Inflammatory macrophage (primary cell): ENCODE measurements at places on chromosomes 6 and 20.

DNA sequence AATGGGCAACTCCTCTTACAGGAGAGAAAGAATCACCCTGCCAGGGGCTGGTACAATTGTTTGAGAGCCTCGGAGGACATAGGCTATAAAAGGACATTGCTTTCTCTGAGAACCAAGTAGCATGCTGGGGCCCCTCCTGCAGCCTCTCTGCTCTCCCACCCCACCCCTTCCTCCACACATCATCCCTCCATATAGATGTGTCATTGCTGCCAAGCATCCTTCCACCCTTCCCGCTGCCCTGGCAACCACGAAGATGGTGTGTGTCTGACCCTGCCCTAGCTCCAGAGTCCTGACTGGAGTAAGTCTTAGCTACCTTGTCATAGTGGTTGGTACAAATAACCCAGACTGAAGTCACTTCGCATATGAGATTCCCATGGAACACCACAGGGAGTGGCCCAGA lies 129.7 kb downstream of the SNX5 start:
- DNase-seq: no peak

- peak; percentile 71 for DNase-seq
These were observed 351.9 kb upstream of the PRND start for GRCh38 chr20:4369798-4370124.

- DNase-seq: no peak
These were observed 210.5 kb downstream of the MOXD1 start for GRCh38 chr6:132190815-132191175.

DNA sequence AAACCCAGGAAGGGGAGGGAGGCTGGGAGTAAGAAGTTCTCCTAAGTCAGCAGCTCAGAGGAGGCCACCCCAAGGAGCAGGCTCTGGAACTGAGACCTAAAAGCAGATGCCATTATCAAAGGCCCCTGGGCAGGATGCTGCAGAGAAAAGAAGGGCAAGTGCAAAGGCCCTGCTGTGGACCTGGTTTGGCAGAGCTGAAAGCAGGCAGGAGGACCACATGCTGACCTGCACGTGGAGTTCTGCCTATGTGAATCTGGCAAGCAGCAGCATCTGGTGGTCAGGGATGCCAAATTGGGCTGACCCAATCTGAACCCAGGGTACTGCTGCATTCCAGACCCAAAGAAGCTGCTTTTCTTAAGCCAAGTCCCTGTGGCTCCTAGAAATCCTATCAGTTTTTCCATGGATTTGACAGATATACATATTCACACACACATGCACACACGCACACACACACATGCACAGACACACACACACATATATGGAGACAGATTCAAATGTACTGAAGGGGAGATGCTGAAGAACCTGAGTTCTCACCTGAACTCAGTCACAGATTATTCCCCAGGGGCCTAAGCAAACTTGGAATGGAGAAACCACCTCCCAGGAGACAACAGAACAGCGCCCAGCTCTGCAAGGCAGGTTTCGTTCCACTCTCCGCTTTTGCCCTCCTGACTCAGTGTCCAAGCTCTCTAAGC lies 119.9 kb downstream of the FOXA2 start:
- DNase-seq: no peak

DNA sequence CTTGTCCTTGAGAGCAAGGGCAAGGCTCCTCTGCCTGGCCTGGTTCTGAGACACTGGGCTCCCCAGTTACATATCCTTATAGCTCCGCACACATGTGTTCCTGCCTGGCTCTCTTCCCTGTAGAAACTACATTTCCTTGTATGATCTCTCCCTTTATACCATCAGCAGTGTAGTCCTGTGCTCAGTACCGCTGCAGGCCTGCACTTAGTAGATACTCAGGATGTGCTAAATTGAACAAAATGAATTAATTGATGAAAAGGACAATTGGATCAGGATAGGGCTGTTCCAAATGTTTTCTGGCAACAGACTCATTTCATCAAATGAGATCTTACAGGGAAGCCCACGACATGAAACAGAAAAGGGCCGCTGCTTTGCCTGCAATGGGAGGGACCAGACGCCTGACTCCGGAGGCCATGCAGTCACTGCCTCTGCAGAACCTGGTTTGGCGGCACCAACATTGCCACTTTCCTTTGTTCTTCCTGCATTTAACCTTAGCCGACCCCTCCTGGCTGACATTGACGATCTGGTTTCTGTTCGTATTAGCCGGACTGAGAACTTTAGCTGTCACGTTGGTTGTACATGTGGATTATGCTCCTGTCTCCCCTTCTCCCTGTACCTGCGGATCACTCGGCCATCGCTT lies 53.3 kb downstream of the CHMP4B start:
- no peak for DNase-seq

DNA sequence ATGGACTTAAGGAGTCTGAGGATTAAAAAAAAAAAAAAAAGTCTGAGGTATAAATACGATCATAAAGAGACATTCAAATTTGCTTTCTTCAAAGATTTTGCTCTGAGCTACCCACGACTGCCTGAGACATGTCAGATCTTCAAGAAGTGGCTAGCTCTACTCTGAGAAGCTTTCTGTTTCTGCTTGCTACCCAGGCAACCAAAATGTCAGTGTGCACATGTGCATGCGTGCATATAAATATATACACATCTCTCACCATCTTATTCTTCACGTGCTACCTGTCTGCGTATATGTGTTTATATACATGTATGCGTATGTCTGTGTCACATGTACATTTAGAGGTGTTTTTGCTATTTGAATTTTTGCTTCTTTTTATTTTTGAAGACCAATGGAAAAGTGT lies 299.6 kb upstream of the STXBP5 start:
- no peak for DNase-seq

GRCh38 chr6:42702200-42702599 lies 20.2 kb downstream of the PRPH2 start:
- no peak for DNase-seq

- DNase-seq: no peak
These were observed 52.4 kb upstream of the SIM1 start for GRCh38 chr6:100517106-100517505.

DNA sequence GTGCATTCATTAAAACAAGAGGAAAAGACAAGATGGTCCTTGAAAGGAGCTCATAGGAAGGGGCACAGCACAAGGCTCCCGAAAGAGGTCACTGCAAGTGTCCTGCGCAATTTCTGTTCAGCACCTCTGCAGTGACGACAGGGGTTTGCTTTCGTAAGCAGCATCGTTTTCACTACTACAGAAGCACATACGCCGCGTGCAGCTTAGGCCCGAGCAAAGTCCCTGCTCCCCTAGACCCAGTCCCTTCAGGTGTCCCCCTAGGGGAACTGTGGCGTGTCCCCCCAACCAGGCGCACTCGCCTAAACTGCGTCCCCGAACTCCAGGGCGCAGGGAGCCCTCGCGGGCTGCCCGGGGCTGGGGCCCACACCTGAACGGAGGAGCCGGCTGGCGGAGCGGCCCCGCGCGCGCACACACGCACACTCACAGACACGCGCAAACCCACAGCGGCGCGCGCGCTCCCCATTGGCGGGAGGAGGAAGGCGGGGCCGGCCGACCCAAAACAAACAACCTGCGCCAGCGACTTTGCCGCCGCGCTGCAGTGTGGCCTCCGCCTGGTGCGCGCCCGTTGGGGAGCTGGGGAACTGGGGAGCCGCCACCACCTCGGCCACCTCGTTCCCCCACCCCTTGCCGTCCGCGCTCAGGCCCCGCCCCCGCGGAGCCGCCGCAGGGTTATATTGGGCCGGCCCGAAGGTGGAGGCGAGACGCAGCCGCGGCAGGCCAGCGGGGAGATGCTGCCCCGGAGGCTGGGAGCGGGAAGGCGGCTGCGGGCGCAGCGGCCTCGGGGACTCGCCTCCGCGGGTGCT lies at the start of gene FOXQ1:
FOXQ1 (plus strand) TSS at position 699 of the 803 bp plus-strand sequence. CDS start 607 bp downstream, outside the sequence.
- no peak for DNase-seq

GRCh38 chr20:7274870-7275269 lies 507.4 kb downstream of the BMP2 start:
- DNase-seq: no peak

DNA sequence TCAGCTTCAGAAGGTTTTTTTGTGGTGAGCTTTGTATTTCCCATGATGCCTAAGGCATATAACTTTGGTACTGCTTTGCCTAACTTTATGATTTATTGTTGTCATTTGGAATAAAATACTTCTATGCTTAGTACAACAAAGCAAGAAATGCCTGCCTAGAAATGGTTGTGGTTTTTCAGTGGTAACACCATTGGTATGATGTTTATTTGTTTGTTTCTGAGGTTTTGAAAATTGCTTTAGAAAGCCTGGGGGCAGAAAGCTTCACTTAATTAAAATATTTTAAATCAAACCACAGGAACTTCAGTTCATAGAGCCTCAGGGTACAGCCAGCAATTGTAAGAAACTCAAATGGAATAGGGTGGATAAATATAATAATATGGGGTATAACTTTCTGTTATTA lies 351.2 kb upstream of the MAP3K7 start:
- DNase-seq: no peak

- DNase-seq: no peak
These were observed 8.5 kb downstream of the SCGN start for GRCh38 chr6:25660512-25660911.

DNA sequence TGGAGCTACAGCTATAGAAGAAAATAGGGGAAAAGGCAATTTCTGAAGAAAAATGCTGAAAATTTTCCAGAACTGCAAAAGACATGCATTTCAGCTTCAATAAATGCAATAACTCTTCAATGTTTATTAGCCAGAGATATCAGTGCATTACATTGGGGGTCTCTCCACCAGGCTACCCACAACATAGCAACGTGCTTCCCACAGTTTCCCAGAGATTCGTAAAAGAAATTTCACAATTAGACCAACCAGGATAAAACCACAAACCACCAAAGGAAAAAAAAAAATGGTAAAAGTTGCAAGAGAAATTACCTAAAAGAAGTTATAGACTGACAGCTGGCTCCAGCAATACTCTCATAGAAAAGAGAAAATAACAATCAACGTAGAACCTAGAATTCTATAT lies 16.0 kb downstream of the LY86 start:
- no peak for DNase-seq

DNA sequence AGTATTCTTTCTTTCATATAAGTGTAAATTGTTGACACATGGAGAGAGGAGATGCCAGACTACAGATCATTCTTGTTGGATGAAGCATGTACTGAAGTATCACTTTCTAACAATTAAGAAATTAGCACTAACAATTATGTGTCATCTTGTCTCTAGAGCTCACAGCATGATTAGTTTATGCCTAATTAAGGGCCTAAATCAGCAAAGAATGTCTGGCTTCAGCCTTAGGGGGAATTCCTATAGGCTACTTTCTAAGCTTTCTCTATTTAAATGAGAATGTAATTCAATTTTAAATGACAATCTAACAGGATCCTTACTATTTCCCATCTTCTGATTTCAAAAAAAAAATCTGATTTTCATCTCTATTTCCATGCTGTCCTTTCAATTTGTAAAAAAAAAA lies 371.0 kb downstream of the EPHA7 start:
- DNase-seq: no peak

DNA sequence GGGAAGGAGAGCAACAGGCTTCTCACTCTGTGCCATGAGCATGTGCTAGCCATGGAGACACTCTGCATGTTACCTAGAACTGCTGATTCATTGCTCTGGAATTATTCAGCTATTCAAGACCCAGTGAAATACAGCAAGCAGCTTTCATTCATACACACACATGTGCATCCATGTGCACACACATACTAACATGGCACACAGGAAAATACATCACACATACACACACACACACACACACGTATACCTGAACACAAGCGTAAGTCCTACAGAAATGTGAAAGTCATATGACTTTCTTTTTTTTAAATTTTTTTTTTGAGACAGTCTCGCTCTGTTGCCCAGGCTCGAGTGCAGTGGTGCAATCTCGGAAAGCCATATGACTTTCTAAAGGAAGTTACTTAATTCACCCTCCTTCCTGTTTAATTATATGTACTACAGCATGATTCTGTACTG lies 108.2 kb upstream of the NFATC2 start:
- peak; percentile 90 for DNase-seq

DNA sequence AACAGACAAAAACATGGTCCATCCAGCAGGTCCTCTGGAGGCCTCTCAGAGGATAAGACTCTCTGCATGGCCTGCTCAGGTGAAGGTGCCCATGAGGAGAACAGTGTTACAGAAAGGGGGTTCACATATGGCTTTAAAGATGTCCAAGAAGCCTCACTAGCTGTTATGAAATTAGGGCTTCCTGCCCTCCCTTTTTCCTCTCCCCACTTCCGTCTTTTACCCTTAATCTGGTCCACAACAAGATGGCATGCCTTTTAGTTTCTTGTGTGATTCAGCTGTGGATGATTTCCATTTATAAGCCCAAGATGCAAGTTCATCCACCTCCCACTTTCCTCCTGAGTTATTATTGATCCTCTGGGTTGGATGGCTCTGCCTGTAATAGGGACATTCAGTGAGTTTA lies 14.0 kb downstream of the GCNT2 start:
- no peak for DNase-seq

- DNase-seq: no peak
These were observed 104.8 kb upstream of the SIRPA start for GRCh38 chr20:1790386-1790785.

GRCh38 chr6:163324326-163324687 lies 90.2 kb upstream of the QKI start:
- no peak for DNase-seq

- no peak for DNase-seq
These were observed 11.6 kb upstream of the MAN1A1 start for GRCh38 chr6:119361209-119361608.

DNA sequence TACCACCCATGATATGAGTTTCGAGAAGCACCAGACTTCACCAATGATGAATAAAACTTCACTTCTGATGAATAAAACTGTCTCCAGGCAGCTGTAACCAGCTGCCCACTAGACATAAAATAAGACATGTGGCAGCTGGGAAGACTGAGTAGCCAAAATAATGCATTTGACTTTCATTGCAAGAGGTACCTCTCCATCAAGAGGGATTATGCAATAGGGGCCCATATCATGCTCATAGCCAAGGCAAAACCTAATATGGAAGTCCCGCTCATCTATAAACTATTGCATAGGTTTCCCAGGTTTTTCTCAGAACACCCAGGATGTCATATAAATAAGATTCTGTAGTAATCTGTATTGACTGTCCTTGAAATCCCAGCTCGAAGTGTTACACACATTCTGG lies 155.5 kb downstream of the SIM1 start:
- no peak for DNase-seq

- no peak for DNase-seq
These were observed 85.8 kb downstream of the SRC start for GRCh38 chr20:37431786-37432185.

DNA sequence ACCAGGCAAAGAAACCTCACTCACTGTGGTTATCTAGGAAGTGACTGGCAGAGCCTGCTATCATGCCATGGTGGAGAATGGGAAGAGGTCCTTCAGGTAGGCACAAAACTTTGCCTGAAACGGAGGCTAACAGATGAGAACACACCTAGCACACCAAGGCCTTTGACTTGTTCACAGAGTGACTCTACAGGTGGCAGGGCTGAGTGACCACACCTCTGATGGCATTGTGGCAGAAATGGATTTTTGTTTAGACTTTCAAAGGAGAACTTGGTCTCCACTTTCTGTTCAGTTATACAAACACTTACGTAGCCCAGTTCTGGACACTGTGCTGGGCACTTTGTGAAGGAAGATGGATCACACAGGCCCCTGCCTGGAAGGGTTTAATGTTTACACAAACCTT lies 116.3 kb upstream of the ENPP5 start:
- DNase-seq: no peak

- DNase-seq: peak; percentile 26
These were observed 113.9 kb downstream of the PRDM1 start for GRCh38 chr6:106199998-106200397.

- DNase-seq: no peak
These were observed 73.2 kb downstream of the VGLL2 start for GRCh38 chr6:117338567-117338966.
